ENCODE measurements at places on chromosomes 12 and 14. TPM values are rescaled to one million over a fixed set of nuclear protein-coding genes. Genes with fewer than 3 reads are reported as not detected.
A peak's percentile ranks its signal among the peaks of the same experiment; 100 is the strongest.

Gene GDF3
- 0.26 TPM for total RNA-seq

Gene TMEM132D
- not detected for total RNA-seq

Gene GPR65
- total RNA-seq: 3.4 TPM

Gene PLCZ1
- not detected for total RNA-seq

Gene PELI2
- total RNA-seq: 7.3 TPM

Gene MIPOL1
- 7.2 TPM for total RNA-seq

Gene TAS2R46
- total RNA-seq: 1.8 TPM

Gene FGF23
- total RNA-seq: not detected

Gene TAMALIN
- total RNA-seq: 117 TPM

Gene SERPINA12
- total RNA-seq: not detected

Gene OSGEP
- 23.3 TPM for total RNA-seq

Gene HHIPL1
- total RNA-seq: 3.8 TPM

Gene AMN
- total RNA-seq: 1.8 TPM

Gene TAS2R7
- not detected for total RNA-seq

Gene RILPL2
- total RNA-seq: 10.4 TPM

Gene EML1
- 32.5 TPM for total RNA-seq

DNA sequence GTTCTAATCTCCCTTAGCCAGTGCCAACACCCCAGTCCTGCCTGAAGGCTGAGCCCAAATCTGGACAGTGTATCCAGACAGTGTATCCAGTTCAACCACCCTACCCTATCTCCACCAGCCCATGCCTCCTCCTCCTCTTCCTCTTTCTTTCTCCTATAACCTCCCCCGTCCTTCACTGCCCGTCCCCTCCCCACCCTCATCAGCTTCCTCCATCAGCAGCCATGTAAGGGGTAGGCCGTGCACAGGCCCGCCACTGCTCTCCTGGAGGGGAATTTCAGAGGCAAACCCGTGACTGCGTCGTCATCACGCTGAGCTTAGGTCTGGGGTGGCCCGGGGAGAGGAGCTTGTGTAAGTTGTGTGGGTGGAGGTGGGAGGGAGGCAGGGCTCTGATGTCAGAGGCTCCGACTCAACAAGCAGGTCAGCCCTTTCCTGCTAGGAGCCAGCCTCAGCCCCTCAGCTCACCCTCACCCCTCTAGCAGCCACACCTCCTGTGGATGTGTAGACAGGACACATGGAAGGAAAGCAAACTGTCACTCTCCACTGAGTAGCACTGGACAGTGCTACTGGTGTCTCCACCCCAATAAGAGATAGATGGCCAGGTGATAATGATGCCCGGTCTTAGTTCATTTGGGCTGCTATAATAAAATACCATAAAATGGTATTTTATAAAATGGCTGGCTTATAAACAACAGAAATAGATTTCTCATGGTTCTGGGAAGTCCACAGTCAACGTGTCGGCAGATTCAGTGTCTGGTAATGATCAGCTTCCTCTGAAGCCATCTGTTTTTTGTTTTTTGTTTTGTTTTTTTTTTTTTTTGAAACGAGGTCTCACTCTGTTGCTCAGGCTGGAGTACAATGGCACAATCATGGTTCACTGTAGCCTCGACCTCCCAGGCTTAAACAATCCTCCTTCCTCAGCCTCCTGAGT, 50.5 kb downstream of the IRF2BPL start:
- no peak for DNase-seq

GRCh38 chr14:106665814-106666213, 1139.4 kb downstream of the TMEM121 start:
- no peak for DNase-seq

- peak; percentile 51 for DNase-seq
Observed at GRCh38 chr12:7113389-7113871, 4.4 kb upstream of the C1RL start.

DNA sequence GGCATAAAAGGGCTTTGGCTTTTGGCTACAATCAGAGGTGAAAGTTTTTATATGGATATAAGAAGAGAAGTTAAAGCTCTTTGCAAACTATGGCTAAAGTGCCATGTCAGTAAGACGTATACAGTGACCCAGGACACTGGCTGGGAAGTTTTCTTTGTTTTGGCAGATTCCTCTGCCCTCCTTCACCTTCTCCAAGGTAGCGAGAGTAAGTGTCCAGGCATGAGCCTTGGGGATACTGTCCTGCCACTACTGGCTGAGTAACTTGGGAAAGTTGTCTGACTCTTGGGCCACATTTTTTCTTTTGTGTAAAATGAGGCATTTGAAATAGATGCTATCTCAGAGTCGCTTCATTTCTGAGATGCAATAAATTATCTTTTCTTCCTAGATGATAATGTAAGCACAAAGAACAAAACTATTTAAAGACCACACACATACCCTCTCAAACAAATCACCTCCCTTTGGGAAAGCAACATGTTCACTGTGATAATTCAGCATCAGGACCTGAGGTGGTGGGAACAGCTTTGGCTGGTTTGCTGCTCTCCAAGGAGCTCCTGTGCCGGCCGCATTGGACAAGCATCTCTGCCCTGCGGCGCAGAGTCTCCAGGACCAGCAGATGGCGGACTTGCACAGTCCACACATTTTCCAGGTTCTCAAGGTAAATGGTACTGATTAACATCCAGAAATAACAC, 106.3 kb downstream of the PTCSC3 start:
- no peak for DNase-seq

GRCh38 chr12:47758834-47759690, at the start of gene RAPGEF3:
TSS of gene RAPGEF3 (minus strand) at chr12:47758880. CDS start at chr12:47758556, 324 bp downstream.
- peak; percentile 95 for DNase-seq

DNA sequence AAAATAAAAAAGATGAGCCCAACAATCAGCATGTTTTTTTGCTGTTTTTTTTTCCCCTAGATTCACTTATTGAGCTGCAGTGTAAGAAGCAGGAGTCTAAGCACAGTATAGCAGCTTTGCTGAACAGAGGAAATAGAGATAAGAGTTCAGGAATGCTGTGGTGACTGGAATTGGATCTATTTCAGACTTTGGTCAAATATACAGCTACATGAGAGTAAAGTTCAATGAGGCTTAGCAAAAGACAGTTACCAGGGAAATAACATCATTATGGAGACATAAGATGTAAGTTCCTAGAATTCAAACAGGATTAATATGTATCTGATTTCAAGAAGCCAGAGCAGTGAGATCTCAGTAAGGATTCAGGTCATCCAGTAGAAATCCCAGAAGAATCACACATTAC, 613.0 kb downstream of the RPS29 start:
- no peak for DNase-seq

GRCh38 chr12:47080725-47081502, 1.2 kb upstream of the AMIGO2 start:
- no peak for DNase-seq

DNA sequence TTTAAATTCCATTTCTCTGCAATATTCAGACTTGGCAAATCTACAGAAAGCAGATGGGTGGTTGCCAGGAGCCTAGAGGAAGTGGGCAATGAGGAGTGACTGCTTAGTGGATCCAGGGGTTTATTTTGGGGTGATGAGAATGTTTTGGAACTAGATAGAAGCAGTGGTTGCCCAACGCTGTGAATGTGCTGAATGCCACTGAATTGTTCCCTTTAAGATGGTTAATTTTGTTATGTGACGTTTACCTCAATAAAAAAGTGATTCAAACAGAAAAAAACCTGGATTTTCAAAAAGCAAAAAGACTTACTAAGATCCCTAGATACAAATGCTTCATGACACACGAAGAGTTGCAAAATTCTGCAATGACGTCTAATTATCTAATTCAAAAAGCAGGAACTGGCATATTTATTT, 34.2 kb downstream of the DAO start:
- DNase-seq: no peak

DNA sequence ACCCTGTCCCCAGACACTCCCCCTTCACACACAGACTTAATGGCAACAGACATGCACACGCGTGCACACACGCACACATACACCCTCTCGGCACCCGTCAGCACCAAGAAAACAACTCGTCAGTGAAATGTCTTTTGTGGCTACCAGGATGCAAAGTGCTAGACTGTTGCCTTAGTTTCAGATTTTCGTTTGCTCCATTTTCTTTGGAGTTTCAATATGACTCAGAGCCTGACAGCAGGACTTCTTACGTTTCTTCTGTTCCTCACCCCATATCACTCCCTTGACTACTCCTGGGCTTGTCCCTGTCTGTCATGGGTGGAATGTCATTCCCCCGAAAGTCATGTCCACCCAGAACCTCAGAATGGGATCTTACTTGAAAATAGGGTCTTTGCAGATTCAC, 182.9 kb downstream of the GLT1D1 start:
- no peak for DNase-seq

DNA sequence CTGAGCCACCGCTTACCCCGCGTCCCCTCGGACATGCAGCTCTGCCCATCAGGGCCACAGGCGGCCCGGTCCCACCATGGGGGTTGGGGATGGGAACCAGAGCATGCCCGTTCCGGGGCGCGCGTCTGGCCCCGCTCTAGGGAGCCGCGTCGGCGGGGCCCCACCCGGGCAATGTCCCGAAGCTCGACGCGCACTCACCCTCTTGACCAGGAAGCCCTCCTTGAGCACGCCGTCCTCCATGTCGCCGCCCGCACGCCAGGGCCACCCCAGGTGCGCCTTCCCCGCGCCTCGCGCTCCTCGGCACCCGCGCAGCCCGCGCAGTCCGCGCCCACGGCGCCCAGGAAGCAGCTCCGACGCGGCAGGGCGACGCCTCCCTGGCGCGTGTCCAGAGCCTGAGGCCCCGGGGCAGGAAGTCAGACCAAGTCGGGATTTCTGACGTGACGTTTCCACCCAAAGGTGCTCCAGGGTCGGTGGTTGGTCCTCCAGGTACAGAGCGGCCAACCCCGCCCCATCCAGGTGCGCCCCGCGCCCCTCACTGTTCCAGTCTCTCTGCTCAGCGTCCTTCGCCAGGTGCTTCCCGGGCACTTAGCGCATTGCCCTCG, at the start of gene PLEK2:
Gene PLEK2 (minus strand): TSS at position 346 of the 602 bp plus-strand sequence. CDS start 106 bp downstream, at position 240.
- DNase-seq: no peak

- DNase-seq: no peak
Observed at GRCh38 chr12:112939761-112940381, 1.6 kb downstream of the OAS3 start.

- DNase-seq: peak; percentile 45
Observed at GRCh38 chr12:2295941-2296461, 243.2 kb downstream of the CACNA1C start.

GRCh38 chr12:68587448-68587873, 23.2 kb upstream of the RAP1B start:
- no peak for DNase-seq

- DNase-seq: peak; percentile 12
Observed at GRCh38 chr14:89392181-89392580, 24.9 kb downstream of the FOXN3 start.

GRCh38 chr14:89681086-89682018, 264.3 kb upstream of the FOXN3 start:
- DNase-seq: no peak

GRCh38 chr12:106045251-106045674, 93.5 kb downstream of the NUAK1 start:
- DNase-seq: no peak

DNA sequence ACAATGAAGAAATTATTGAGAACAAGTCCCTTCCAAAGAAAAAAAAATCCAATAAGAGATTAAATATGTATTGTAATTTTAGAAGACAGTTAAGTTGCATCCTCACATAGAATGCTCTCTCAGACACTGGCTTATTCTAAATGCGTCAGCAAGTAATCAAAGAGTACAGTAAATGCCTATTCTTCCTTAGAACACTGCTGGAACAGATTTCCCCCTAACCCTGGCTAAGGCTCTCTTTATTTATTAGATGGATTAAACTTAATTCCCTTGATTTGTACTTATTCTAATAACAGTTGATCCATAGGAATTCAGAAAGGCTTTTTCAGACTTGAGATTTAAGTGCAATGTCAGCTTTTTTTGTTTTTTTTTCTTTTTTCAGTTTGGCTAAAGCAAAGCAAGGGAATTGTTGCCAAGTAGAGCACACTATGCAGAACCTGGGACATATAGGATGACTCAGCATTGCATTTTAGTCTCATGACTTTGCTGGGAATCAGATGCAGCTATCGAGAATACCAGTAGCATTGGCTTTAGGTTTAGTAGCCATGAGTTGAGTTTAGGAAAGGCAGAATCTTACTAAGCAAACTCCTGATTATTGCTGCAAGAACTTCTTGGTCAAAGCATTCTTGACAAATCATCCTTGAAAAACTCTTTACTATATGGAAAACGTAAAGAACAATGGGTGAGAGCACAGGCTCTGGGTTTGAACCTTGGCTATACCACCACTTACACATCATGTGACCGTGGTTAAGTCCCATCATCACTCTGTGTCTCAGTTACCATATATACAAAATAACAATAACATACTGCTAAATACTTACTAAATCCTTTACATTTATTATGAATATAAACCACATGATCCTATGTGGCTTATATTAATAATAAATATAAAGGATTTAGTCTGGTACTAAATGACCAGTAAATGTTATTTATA, 26.7 kb downstream of the MED21 start:
- DNase-seq: no peak

- DNase-seq: no peak
Observed at GRCh38 chr14:70080076-70080475, 108.7 kb downstream of the SLC8A3 start.

DNA sequence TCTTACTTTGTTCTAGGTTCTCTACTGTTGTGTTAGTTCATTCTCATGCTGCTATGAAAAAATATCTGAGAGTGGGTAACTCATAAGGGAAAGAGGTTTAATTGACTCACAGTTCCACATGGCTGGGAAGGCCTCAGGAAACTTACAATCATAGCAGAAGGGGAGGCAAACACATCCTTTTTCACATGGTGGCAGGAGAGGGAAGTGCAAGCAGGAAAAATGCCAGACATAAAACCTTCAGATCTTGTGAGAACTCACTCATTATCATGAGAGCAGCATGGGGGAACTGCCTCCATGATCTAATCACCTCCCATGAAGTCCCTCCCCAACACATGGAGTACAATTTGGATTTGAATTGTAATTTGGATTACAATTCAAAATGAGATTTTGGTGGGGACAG, 69.6 kb downstream of the MGST1 start:
- no peak for DNase-seq

GRCh38 chr12:6374786-6375160, 590 bp downstream of the SCNN1A start:
- DNase-seq: peak; percentile 75

DNA sequence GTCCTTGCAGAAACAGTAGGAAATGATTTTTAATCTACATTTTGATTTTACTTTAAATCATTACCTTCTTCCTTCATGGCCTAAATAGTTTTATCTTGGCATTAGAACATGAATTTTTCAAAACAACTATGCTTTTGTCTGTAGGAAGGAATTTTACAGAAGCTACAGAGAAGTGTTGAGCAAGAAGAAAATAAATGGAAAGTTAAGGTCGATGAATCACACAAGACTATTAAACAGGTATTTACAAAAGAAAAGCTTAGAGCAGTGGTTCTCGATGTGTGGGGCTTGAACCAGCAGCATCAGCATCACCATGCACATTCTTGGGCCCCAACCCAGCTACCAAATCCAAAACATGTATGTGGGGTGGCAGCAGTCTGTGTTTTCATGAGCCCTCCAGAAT, 91.6 kb downstream of the KTN1 start:
- DNase-seq: no peak

GRCh38 chr14:75232597-75232996, 46.0 kb upstream of the FOS start:
- no peak for DNase-seq

DNA sequence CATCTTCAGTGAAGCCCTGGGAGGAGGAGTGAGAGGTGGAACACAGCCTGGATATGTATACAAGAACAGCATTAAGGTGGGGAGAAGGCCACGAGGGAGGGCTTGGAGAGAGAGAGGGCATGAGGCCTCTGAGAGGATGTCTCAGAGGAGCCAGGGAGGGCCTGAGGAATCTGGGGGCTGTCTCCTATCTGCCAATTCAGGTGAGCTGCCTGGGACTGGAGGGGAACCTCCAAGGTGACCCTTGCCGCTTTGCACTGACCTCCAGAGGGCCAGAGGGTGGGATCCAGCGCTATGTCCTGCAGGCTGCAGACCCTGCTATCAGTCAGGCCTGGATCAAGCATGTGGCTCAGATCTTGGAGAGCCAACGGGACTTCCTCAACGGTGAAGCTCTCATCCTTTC, 4.4 kb downstream of the ARHGEF25 start:
- peak; percentile 60 for DNase-seq
